BE2C (cell line): ENCODE measurements at places on chromosomes 13 and 19.

DNA sequence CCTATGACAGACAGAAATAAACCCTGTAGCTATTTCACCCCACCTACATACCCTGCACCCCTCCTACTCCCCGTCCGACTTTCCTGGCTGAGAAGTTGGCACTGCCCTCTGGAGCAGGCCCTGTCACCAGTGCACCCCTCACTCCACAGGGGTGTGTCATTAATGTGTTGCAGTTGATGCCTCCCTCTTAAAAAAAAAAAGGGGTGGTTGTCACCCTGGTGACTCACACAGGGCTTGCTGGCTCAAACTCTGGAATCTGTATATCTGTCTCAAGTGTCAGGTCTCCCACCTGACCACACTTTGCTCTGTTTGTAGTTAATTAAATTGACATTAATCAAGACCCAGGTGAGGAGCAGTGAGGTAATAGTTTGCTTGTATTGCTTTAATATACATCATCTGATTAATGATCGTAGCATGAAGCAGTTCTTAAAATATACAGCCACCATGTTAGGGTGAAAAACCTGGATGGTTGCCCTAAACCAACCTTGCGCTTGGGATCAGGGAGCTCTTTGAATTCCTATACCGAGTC is 2.0 kb upstream of the GATAD2A start:
- no peak for DNase-seq

DNA sequence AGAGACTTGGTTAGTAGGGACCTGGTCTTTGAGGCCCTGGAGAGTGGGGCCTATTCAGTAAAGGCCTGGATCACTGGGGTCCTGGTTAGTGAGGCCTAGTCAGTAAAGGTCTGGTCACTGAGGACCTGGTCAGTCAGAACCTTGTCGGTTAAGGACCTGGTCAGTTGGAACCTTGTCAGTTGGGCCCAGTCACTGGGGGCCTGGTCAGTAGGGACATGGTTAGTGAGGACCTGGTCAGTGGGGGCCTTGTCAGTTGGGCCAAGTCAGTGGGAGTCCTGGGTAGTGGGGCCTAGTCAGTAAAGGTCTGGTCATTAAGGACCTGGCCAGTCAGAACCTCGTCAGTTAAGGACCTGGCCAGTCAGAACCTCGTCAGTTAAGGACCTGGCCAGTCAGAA is 43.2 kb upstream of the TPM4 start:
- no peak for DNase-seq

DNA sequence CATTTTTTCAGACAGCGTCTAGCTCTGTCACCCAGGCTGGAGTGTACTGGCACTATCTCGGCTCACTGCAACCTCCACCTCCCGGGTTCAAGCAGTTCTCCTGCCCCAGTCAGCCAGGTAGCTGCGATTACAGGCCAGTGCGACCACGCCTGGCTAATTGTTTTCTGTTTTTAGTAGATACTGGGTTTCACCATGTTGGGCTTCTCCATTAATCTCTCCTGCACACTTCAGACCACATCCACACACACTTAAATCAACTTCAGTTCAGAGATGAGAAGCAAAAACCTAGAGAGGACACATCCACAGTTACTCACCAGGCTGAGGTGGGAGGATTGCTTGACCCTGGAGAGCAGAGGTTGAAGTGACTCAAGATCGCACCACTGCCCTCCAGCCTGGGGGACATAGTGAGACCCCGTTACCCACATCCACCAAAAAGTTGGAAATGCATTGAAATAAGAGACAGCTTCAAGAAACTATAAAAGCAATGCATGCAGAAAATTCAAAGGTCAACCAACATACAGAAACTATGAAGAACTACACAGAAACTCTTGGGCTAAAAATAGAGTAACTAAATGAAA is 42.3 kb downstream of the ZNF611 start:
- no peak for DNase-seq

GRCh38 chr13:106602178-106602577 is 34.2 kb upstream of the ARGLU1 start:
- no peak for DNase-seq

- DNase-seq = no peak
Measured at GRCh38 chr19:57687363-57688010, 5.7 kb downstream of the ZNF551 start.

GRCh38 chr19:38496603-38497487 is 63.4 kb downstream of the RYR1 start:
- DNase-seq = no peak

DNA sequence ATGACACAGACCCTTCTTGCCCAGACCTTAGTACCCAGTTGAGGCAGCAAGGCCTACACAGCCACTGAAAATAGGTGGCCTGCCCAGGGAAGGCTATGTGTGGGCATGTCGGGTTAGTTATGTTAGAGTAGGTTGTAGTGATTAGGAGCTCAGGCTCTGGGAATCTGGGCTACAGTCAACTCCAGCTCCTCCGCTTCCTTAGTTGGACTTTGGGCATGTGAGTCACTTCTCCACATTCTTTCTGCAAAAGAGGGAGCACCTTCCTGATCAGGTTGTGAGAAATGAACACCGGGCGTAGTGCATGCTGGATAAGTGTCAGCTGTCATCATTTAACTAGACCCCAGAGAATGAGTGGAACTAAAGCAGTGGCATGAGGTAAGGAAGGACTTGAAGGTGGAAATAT is 64.8 kb downstream of the ARHGAP35 start:
- no peak for DNase-seq

DNA sequence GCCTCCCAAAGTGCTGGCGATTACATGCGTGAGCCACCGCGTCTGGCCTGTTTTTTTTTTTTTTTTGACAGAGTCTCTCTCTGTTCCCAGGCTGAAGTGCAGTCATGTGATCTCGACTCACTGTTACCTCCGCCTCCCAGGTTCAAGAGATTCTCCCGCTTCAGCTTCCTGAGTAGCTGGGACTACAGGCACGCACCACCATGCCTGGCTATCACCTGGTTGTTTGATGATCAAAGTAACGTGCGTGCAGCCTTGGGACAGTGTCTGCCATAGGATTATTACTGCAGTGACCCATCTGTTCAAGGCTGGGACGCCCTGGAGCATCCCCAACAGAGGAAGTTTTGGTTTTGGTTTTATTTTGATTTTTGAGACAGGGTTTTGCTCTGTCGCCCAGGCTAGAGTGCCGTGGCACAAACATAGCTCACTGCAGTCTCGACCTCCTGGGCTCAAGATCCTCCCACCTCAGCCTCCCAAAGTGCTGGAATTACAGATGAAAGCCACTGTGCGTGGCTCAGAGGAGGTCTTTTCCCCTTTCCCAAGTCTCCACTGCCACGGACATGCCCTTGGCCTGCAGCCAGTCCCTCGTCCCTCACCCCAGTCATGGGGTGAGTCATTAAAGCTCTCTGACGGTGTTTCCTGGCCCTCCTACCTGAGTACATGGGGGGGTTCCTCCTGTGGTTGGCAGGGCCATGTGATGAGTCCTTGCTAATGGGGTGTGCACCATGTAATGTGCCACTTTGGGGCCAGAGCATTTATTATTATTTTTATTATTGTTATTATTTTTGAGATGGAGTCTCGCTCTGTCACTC is 65.6 kb downstream of the IER2 start:
- DNase-seq = no peak

DNA sequence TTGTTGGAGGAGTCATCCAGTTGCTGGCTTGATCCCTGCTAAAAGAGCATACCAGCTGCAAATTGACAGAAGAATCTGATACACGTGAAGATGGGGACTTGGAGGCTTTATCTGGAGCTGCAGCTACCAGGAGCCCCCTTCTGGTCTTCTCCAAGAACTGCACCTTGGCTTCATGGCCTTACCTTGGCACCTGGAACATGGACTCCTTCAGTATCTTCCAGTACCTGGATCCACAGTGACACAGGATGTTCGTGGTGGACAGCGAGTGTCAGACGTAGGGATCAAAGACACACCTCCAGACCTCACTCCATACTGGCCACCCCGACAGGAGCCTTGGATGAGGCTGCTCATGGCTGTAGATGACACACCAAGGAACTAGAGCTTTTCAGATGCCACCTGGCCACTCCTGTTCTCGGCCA is 9.9 kb upstream of the ACSBG2 start:
- DNase-seq = peak; percentile 64

GRCh38 chr19:51765086-51765485 is 4.1 kb downstream of the FPR2 start:
- no peak for DNase-seq

- no peak for DNase-seq
Measured at GRCh38 chr19:30690935-30691818, 319.0 kb downstream of the ZNF536 start.

- peak; percentile 4 for DNase-seq
Measured at GRCh38 chr13:113744197-113745000, 14.6 kb upstream of the TMEM255B start.

DNA sequence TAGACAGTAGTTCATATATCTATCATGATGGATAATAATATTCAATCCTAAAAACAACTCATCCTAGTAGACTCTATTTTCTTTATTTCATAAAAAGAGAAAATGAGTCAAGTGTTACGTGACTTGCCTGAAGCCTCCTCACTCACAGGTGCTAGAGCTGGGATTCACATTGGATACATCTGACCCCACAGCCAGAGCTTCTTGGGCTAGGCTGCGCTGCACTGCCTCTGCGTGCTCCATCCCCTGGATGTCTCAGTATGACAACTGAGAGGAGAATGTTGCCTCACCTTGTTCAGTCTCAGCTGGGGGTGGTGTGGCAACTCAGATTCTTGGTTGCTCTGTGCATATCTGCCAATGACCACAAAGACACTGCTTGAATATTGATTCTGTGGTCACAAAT is 286.6 kb downstream of the LIG4 start:
- no peak for DNase-seq

GRCh38 chr19:48959341-48960239 is 4.9 kb downstream of the BAX start:
- DNase-seq = no peak

- DNase-seq = no peak
Measured at GRCh38 chr13:42345367-42345766, 73.4 kb downstream of the AKAP11 start.

- DNase-seq = no peak
Measured at GRCh38 chr13:104015646-104016396, 949.6 kb upstream of the SLC10A2 start.

DNA sequence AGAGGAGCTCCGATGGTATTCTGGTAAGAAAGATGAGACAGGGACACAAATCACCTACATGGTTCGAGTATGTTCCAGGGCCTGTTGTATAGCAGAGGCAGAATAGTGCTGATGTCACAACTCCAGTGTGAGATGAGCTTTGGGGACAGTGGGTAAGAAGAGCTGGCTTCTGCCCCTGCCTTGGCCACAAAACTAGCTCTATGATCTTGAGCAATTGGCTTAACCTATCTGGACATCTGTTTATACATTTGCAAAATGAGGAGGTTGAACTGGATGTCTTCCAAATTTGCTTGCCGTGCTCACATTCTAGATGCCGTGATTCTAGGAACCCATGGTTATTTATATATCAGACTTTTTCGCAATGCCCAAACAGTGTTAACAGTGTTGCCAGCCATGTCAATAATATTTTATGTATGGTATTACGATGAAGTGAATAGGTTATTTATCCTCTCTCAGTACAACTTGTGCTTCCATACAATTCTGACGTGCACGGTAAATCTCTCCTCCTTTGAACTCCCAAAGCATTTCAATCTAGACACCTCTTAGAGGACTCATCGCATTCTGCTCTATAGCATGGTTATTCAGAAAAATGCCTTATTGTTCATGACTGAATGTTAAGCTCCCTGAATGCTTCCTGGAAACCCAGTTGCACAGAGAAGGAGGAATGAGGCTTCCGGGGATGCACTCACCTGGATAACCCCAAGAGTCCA is 316.0 kb downstream of the FOXO1 start:
- DNase-seq = no peak

GRCh38 chr13:30972888-30973377 is 40.5 kb downstream of the TEX26 start:
- DNase-seq = no peak

DNA sequence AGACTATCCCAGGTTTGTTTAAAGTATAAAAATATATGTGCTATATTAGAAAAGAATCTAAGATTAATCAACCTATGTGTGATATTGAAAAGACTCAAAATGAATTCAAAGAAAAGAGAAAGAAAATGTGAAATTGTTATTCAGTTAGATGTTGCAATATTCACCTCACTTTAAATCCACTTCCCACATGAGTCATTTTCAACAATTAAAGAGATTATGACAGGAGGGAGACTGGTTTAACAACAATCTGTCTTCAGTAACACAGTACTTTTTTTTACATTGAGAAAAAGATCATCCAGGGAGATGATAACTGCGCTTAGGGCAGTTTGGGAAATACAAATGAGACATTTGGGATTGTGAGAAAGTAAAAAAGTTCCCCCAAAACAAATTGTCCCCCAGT is 1246.2 kb downstream of the SLITRK1 start:
- DNase-seq = no peak

DNA sequence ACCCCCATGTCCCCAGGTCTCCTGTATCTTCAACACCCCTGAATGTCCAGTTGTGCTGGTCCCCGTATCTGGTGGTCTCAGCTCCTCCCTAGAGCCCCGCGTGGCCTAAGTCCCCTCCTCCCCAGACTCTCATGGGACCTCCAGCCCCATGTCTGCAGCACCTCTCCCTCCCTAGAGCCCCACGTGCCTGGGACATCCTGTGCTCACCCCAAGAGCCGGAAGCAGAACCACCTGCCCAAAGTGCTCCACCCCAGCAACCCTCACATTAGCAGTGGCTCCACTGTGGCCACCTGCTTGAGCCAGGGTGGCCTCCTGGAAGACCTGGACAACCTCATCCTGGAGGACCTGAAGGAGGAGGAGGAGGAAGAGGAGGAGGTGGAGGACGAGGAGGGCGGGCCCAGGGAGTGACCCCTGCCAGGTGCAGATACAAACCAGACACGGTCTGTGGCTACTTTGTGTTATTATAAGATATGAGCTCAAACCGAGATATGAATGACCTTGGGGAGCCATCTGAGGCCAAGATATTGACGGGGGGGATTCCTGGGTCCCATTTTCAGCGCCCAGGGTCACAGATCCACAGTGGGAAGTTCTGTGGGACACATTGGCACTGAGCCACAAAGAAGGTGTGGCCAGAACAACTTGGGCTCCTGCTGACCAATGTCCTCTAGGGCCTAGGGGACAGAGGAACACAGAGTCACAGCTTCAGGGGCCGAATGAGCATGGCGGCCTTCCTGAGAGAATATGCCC is 6.0 kb downstream of the SHFL start:
- no peak for DNase-seq

DNA sequence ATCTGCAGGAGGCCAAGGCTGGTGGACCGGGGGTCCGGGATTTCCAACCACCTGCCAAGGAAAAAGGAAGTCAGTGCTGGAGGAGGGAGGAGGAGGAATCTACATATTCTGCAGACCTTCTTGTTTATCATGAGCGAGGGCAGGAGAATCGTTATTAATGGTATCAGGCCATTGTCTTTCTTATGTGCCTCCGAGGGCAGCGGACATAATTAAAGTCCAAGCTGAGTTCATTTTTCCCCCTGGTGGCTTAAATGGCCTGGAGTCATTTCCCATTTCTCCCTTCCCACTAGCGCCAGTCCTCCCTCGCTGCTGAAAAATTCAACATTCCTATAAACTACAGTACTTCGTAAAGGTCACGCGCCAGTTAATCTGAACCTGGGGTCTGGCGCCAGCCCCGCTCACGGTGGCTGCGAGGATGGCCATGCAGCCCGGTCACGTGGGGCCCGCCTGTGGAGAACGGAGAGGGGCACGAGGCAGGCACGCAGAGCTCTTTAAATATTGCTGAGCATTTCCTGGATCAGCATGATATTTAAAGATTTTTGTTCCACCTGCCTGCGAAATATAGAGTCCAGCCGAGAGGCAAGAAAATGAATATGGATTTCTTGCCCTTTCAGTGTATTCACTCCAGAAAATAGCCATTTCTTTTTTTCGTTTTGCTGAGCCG is 85.2 kb upstream of the PCDH8 start:
- DNase-seq = no peak
